ENCODE measurements at places on chromosomes 6 and 20. TPM values are rescaled to one million over a fixed set of nuclear protein-coding genes. Genes with fewer than 3 reads are reported as not detected.

The INSM1 gene
- 0.14 TPM for polyA plus RNA-seq

DNA sequence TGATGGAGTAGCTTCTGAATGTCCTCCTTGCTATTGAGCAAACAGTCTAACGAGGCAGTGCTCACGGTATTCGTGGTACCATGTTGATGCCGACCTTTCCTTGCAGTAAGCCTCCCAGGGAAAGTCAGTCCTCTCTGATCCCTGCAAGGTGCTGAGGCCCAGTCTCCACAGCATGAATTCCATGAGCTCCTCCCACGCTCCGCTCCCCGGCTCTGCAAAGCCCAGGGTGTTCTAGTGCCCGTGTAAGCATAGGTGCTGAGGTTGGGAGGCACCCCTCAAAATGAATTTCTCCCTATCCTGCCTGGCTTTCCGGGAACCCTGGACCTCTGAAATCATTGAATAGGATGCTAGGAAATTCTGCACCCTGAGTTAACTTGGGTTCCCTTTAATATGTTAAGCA lies 251.0 kb downstream of the TAF4 start:
- no peak for DNase-seq

DNA sequence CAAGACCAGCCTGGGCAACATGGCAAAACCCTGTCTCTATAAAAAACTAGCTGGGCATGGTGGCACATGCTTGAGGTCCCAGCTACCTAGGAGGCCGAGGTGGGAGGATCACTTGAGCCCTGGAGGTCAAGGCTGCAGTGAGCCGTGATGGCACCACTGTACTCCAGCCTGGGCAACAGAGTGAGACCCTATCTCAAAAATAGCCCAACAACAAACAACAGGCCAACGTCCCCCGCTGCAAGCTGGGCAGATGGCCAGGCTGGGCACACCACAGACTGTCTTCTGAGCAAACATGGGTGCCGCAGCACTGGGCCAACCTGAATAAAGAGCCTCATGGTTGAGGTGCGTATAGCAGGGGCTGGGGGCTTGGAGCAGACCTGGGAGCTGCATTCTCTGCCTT lies 46.6 kb upstream of the SRF start:
- DNase-seq: no peak

DNA sequence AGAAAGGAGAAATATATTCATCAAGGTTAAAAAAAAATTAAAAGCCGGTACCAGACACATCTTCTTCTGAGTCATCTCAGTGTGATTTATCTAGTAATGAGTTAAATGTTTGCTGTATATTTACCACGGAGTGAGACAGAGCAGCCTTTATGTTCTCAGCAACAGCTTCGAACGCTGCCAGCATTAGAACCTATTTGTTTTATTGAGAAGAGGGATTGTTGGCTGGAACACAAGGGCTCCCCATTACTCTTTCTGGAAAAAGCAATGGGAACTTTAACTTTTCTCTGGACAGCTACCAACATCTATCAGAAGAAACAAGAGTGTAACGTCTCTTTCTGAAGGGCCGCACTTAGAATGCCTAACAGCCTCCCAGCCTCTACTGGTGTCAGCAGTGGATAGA lies 105.3 kb upstream of the TAB2 start:
- no peak for DNase-seq

GRCh38 chr6:35449287-35449881 lies 2.8 kb upstream of the FANCE start:
- DNase-seq: peak; percentile 66

- peak; percentile 57 for DNase-seq
Measured at GRCh38 chr6:165616116-165616515, 46.9 kb downstream of the PDE10A start.

DNA sequence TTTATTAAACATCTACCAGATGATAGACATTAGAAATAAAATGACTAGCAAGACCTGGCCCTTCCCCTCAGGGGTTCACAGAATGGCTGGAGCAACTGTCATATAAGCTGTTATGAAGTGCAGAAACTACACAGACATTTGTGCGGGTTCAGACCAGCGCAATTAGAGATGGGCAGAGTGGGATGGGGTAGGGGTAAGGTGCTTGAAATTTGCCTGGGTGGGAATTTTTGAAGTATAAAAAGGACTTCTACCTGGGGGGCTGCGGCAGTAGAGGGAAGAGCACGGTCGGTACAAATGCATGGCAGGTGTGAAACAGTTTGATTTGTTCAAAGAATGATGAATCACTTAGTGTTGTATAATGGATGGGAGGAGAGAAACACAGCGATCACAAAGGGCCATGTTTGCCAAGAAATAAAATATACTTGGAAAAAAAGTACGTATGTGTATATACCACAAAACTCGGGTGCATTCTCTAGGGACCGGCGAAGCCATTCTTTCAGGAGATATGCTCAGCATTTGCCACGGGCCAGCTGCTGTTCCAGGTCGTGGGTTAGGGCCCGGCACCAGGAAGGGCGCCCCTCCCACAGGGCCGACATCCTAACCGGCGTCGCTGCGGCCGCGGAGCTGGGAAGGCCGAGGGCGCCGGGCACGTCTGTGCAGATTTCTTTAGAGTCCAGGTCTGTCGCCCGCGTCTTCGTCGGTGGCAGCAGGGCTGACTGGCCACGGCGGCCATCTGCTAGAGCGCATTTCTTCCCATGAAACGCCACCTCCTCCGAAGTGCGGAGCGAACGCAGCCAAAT lies 809 bp upstream of the NOL7 start:
- no peak for DNase-seq
